Kasumi-1 (cell line): ENCODE measurements at places on chromosomes 2 and 18.

GRCh38 chr2:126717928-126718327 is 62.0 kb downstream of the GYPC start:
- DNase-seq: no peak

DNA sequence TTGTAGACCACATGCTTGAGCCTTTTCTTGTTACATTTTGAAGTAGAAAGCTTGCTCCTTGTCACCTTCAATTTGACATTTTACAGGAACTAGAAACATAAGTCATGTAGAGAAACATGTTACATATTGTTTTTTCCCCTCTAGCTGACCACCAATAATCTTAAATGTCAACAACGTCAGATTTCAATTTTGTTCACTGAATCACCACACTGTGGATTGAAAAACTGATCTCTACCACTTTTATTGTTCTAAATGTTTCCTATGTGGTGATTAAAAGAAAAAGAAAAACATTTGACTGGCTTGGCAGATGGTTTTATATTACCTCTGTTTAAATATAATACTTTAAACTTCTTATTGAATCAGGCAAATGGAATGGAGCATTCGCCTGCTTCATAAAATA is 87.7 kb downstream of the DSEL start:
- no peak for DNase-seq

GRCh38 chr2:54675738-54676137 is 47.7 kb upstream of the EML6 start:
- no peak for DNase-seq

DNA sequence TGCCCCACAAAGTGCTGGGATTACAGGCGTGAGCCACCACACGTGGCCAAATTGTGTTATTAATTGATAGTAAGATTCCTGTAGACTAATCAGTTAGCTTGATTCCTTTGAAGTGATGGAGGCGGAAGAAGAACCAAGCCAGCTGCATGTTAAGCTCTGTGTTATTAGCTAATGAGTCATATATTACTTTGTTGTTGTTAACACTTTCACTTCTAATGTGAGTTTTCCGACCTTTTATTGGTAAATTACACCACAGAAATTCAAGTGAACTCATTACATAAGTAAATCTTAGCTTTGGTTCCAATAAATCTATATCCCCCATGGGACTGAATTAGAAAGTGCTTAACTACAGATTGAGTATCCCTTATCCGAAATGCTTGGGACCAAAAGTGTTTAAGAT is 20.3 kb downstream of the CHMP1B start:
- DNase-seq: no peak

- DNase-seq: no peak
These were observed 377.4 kb upstream of the CRIM1 start for GRCh38 chr2:35978218-35978617.

- peak; percentile 46 for DNase-seq
These were observed 7.2 kb downstream of the SLC66A2 start for GRCh38 chr18:79944126-79944731.

- DNase-seq: no peak
These were observed 32.6 kb downstream of the BIN1 start for GRCh38 chr2:127074358-127074757.

DNA sequence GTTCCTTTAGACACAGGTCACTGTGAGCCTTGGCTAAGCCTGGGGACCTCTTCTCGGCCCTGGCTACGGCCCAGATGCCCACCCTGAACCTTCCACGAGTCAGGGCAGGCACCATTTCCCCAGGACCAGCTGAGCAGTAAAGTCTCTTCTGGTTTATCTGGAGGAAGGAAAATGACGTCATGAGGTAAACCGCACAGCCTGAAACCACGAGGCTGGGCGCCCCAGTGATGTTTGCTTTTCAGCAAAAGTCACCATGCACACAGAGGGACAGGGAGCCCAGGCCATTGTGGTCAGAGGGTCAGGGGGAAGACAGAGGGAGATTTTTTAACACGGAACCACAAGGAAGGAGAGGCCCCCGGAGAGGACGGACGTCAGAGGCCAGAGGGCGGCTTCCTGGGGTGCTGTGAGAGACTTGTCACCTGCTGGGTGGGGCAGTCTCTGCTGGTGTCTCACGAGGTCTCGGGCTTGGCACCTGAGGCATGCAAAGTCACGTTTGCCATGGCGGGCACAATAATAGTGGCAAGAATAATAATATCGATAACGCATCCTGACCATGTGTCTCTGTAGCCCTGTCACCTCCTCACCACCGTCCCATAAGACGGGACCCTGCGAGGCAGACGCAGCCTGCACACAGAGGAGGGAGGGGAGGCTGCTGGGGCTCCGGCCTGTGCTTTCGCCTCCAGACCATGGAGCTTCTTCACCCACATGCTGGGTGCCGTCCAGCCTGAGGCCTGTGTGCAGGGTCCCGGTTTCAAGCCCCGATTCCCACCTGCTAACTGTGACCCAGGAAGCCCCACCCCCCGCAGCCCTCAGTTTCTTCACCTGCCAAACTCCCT is 33.2 kb upstream of the FOSL2 start:
- DNase-seq: peak; percentile 75

DNA sequence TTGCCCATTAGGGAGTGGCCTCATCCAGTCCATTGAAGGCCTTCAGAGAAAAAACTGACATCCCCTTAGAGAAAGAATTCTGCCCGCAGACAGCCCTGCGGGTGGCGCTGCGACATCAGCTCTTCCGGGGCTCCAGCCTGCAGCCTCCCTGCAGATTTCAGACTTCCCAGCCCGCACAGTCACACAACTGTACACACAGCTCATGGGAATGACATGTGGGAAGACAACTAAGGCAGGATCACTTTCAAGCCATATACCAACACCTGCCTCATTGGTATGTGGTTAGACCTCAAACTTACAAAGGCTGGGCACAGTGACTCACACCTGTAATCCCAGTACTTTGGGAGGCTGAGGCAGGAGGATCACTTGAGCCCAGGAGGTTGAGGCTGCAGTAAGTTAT is 24.8 kb upstream of the TUBB6 start:
- DNase-seq: peak; percentile 26

GRCh38 chr18:9782073-9782857 is 74.2 kb downstream of the RAB31 start:
- DNase-seq: peak; percentile 96

DNA sequence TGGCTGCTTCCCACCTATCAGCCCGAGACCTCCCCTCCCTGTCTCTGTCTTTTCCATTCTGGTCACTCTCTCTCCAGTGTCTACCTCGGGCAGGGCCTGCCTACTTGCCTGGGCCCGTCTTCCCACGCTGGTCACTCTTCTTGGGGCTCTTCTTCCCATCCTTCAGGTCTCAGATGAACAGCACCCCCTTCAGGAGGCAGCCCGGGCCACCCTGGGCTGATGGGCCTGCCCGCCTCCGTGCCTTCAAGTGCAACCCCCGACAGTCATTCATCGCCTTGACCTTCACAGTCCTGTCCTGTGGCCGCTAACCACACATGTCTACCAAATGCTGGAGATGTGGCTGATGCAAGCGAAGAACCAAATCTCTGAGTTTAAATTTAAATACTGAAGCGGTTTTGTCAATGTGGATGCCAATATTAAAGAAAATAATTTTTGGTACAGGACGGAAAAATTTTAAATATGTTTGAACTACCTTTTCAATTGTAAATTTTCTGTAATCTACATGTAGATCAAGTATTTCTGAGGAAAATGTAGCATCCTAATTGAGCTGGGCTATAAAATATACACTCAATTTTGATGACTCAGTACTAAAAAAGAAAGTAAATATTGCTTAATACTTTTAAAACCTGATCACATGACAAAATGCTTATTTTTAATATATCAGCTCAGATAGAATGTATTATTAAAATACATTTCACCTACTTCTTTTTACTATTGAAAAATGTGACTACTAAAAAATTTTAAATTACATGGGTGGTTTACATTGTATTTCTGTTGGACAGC is 96.4 kb downstream of the LAMA1 start:
- DNase-seq: no peak

- peak; percentile 79 for DNase-seq
These were observed 378.4 kb downstream of the RND3 start for GRCh38 chr2:150109028-150109427.

DNA sequence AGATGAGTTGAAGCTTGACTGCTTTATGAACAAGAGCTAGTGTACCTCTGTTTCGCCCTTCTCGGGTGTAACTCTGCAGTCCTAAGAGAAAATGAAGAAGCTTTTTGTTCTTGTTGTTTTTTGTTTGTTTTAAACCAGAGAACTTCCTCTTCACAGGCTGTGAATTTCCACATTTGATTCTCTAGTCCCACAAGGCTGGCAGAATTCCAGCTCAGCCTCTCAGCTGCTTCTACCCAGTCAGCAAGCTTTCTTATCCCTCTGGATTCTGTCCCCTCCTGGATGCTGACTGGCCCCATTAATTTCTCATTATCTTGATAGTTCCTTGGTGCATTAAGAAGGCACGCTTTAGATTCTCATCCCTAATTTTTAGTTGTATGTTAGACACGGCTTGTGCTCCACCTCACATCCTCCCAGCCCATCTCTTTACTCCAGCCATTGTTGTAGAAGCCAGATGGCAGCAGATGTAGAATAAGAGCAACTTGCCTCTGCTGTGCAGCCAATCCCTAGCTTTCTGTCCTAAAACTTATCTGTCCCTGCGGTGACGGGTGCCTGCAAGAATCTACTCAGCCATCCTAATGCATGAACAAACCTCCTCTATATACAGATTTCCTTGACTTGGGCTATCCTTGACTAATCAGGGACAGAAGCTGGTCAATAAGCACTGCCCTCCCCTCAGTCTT is 12.3 kb upstream of the RESP18 start:
- no peak for DNase-seq

DNA sequence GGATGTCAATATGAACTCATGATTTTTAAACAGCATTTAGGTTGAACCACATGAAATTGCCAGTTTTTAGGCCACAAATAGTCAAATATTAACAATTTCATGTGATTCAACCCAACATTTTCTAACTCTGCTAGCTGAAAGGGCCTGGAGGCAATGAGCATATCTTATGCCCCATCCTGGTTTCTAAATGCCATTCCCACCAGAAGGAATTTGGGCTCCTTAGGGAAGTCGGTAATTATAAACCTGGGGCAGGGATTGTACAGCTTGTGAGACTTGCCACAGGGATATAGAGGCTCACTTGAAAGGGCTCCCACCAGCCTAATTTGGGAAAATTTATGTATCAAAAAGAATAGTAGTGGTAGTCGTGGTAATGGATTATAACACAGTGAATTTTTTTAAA is 178.4 kb upstream of the ALPP start:
- DNase-seq: no peak

GRCh38 chr2:237692601-237693290 is 65.4 kb downstream of the LRRFIP1 start:
- DNase-seq: no peak

DNA sequence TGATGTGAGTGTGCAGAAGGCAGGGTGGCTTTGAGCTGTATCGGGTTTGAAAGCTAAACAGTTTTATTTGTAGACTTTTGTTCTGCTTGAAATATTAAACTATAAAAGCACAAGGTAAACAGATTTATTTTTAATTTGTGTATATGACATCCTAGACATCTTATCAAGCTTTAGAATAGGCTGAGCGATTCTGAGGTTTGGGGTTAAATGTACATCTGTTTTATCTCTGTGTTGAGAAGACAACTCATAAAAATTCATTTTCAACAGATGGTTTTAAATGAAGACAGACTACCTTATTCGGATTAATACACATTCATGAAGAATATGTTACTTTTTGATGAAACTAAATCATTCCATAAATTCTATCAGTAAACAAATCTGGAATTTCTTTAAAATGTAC is 368.8 kb downstream of the RPRM start:
- DNase-seq: no peak

- DNase-seq: peak; percentile 23
These were observed 93.7 kb upstream of the RAB6C start for GRCh38 chr2:129885735-129886134.

GRCh38 chr2:204846471-204846870 is 301.2 kb downstream of the PARD3B start:
- DNase-seq: no peak

GRCh38 chr18:10113121-10114022 is 199.6 kb downstream of the VAPA start:
- DNase-seq: no peak

DNA sequence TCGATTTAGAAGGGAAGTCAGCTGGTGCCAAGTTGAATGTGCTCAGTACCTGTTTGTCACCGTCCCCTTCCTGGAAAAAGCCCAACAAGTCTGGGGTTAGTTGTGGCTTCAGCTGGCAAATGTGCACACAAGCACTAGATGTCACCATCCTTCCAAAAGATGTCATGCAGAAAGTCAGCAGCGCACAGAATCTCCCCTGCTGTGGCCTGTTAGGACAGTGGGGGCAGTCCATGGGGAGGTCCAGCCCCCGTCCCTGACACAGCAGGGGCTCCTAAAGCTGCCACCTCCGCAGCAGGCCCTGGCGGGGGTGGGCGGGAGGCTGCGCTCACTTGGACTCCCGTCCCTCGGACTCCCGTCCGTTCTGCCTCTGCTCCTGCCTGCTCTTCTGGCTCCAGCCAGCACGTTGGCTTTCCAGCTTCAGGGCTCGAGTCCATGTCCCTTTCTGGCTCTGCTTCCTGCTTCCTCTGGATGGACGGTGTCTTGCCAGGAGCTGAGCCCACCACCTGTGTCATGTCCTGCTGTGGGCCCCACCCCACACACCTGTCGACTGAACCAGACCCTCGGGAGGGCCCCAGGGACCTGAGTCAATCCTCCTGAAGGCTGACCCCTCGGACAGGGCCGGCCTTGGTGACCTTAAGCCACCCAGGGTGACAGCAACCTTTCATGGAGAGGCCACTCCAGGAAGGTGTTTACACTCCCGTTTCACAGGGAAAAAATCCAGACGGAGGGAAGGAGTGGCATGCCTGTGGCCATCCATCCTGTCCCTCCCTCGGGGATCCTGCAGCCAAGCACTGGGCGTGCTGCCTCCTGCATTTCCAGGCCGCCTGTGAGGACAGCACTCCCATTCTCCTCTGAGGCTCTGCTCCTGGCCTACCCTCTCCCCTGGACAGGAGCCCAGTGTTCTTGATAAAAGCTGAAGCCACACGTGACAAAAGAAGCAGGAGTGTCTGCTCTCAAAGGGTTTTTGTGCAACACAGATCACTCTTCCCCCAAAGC is 8.5 kb downstream of the RAB17 start:
- DNase-seq: peak; percentile 38

- no peak for DNase-seq
These were observed 96.0 kb downstream of the HNMT start for GRCh38 chr2:138060301-138060635.

GRCh38 chr2:217071416-217071815 is 211.6 kb upstream of the TNP1 start:
- DNase-seq: no peak

- no peak for DNase-seq
These were observed 45.5 kb upstream of the PTH2R start for GRCh38 chr2:208361077-208361441.

- no peak for DNase-seq
These were observed 37.0 kb upstream of the CASP8 start for GRCh38 chr2:201223089-201224073.
